ENCODE measurements at places on chromosomes 5 and 9. TPM values are rescaled to one million over a fixed set of nuclear protein-coding genes. Genes with fewer than 3 reads are reported as not detected.

DNA sequence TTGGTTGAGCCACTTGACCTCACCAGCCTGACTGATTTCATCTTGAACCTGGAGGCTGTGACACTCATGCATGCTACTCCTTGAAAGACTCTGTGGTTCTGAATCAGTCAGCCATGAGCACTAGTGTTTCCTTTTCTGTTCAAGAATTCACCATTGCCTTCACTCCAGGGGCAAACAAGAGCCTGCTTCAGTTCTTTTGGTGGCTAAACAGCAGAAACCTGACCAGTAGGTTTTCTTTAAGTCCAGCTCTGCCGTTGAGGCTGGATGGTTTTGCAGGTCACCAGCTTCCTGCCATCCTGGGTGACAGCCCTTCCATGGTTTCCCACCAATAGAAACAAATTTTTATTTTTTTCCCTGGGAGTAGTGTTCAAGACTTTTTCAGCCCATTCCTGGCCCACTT lies 10.0 kb downstream of the NTRK2 start:
- no peak for DNase-seq

DNA sequence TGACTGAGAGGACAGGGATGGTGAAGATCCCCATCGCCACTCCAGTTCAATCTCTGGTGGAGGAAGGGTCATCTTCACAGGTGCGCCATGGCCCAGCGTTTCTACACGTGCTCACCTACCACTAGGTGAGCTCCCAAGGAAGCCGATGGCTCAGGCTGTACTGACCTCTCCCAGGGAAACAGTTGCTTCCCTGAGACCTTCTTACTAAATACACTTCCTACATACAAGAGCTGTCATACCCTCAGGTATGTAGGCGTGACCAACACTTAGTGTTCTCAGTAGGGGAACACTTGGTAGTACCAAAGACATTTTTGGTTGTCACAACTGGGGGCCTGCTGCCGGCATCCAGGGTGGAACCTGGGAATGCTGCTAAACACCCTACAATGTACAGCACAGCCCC lies 75.2 kb downstream of the TENT4A start:
- DNase-seq = no peak

GRCh38 chr5:81209869-81210493 lies 23.1 kb upstream of the CKMT2 start:
- no peak for DNase-seq

- no peak for DNase-seq
These were observed 18.7 kb downstream of the C5orf58 start for GRCh38 chr5:170251462-170251861.

DNA sequence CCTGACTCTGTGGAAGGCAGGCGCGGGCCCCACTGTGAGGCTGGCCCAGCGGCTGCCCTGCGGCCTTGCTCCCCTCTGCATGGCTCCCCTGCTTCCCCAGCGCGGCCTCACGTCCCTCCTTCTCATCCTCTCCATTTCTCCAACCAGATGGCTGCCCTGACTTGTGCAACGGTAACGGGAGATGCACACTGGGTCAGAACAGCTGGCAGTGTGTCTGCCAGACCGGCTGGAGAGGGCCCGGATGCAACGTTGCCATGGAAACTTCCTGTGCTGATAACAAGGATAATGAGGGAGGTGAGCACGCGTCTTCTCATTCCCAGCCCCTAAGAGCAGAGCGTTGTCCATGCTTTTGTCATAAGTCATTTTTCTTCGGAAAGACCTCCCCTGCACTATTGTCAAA lies 129.0 kb upstream of the WWC1 start:
- DNase-seq = no peak

- peak; percentile 80 for DNase-seq
These were observed 2.1 kb upstream of the MLLT3 start for GRCh38 chr9:20624201-20625002.

GRCh38 chr5:71816307-71816706 lies 97.2 kb downstream of the CARTPT start:
- DNase-seq = no peak

DNA sequence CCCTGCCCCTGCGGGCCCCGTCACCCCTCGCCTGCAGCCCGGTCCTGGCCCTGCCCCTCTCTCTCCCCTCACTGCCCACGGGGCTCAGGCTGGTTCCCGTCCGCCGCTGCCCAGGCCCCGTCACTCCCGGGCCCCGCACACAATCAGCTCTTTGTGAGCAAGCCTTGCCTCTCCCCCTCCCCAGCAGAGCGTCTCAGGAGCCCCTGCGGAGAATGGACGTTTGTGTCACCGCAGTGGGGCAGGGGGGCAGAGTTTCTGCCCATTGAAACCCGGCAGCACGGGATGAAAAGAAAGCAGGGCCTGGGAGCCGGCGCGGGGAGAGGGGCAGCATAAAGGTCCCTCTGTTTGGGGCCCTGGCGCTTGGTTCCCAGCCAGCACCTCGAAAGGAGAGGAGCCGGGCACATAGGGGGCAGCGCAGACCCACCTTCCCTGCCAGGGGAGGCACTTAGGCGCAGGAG lies 13.5 kb upstream of the NUP214 start:
- no peak for DNase-seq

GRCh38 chr9:35675732-35676392 lies 2.1 kb downstream of the CA9 start:
- DNase-seq = no peak

- no peak for DNase-seq
These were observed 12.0 kb downstream of the GPSM1 start for GRCh38 chr9:136339173-136339957.

- DNase-seq = no peak
These were observed 243.0 kb upstream of the PTGER4 start for GRCh38 chr5:40436535-40437237.

DNA sequence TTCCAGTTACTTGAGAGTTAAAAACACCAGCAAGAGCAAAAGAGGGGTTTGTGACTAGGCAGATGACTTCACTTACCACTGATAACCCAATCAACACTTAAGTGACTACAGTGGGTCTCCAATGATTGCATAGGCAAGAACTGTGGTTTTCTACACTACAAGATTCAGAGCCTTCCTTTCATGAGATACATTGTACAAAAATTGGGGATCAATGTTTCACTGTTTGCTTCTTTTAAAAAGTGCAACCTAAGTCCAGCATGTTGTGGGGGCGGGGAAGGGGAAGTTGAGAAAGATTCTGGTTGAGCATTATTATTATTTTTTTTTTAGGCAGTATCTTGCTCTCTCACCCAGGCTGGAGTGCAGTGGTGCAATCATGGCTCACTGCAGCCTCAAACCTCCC lies 3.6 kb downstream of the IQGAP2 start:
- DNase-seq = no peak

- no peak for DNase-seq
These were observed 77.8 kb upstream of the SHISAL2B start for GRCh38 chr5:64612344-64612961.

GRCh38 chr5:174998131-174998730 lies 273.8 kb downstream of the MSX2 start:
- no peak for DNase-seq

DNA sequence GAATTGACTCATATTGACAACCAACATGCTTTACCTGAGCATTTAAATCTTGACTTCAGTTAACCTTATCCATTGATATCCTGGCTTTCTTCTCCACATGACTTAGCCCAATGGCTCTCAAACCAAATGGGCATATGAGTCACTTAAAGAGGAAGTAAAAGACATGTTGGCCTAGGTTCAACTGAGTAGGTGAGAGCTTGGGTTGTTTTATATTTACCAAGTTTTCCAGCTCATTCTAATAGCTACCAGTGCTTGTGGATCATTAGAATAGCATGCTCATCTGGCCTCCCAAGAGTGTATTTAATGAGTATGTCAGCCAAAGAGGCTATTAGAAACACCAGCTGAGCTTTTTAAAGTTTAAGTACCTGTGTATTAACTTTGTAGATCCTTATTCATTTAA lies 1049.0 kb downstream of the PTPRD start:
- no peak for DNase-seq

DNA sequence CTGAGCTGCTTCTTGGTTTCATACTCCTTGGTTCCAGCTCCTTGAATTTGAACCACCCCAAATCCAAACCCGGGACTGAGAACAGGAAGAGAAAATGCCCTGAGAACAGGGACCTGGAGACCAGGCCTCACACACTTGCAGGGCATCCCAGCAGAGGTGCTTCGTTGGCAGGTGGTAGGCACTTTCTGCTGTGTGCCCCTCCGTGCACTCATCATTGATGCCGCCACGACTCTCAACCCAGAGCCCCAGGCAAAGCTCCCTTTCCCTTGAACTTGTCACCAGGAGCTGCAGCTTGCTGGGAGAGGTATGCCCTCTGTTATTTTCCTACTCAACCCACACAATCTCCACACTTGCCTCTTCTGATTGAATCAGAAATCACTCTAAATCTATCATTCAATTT lies 217.8 kb upstream of the IRX1 start:
- no peak for DNase-seq

- no peak for DNase-seq
These were observed 53.7 kb downstream of the MAP1B start for GRCh38 chr5:72160959-72161358.

DNA sequence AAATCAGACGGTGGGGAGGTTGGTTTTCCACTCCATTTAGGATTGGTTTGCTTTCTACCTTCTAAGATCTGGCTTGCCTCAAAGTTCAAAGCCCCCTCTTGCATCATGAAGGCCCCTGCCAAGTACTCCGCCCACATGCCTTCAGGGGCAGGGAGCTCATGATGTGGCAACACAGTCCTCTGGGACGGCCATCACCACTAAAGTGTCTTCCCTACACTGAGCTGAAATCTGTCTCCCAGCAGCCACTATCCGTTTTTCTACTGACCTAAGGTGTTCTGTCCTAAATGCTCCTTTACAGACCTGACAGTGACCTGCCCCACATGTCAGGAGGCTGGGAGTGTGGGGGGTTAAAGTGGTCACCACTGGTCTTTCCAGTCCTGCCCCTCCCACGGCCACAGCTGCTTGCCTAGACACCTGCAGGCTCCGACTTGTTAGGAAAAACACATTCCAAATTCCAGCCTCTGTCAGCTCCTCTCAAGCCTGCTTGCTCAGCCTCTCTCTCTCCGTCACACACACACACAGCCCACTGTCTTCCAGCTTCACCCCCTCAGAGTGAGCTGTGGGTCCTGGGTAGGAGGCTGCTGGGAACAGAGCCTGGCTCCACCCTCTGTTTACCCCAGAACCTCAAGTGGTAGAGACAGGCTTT lies 44.9 kb downstream of the SHB start:
- no peak for DNase-seq

- no peak for DNase-seq
These were observed 19.1 kb downstream of the RAPGEF6 start for GRCh38 chr5:131615957-131616356.

DNA sequence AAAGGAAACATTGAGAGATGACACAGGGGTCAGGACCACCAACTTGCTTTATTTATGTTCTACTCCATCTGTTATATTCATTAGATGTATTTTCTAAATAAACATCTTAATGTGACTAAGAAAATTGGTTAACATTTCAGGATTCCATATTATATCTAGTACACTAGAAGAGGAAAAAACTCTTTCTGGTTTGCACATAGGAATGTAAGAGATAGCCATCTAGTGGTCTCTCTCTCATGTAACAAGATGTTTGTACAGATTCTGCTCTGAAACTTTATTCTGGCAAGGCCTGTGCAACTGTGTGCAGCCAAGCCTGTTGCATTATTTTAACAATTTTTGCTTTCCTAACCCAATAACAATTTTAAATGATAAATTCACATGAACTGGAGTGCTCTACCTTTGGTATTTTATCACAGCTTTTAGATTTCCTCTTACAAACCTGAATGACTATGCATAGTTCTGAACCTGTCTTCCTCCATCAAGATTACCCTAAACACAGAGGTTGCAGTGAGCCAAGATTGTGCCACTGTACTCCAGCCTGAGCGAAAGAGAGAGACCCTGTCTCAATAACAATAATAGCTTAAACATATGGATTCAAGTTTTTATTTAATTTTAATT lies 148.2 kb downstream of the GIN1 start:
- DNase-seq = no peak

- no peak for DNase-seq
These were observed 55.6 kb downstream of the PTPDC1 start for GRCh38 chr9:94139672-94140417.

GRCh38 chr9:87300915-87301314 lies 196.8 kb upstream of the DAPK1 start:
- DNase-seq = no peak

GRCh38 chr9:101462558-101462957 lies 27.0 kb upstream of the ALDOB start:
- DNase-seq = no peak

DNA sequence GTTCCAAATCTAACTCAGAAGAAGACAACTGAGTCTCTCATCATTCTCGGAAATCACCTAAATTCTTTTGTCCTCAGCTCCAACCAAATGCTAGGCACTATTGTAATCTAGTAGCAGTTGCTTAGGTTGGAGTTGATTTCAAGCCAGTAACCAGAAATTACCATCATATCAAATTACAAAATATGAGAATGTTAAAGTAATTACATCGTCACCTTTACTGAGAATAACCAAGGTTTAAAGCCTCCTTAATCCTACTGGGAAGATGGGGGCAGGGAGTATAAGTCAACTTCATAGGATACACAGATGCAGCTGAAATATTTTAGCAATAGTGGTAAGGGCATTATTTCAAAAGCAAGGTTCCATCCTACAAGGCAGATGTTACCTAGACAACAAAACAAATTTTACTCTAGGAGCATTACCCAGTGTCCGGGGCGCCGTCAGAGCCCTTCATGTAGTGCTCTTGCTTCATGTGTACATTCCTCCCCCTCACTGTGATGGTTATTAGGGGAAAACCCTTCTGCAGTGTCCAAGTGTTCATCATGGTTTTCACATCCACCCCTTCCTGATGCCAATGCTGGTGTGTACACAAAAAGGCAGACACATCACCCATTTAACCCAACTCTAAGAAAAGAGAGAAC lies 19.5 kb downstream of the ERAP1 start:
- no peak for DNase-seq

GRCh38 chr5:124457101-124457500 lies 289.3 kb downstream of the ZNF608 start:
- no peak for DNase-seq

- no peak for DNase-seq
These were observed 48.5 kb downstream of the GARNL3 start for GRCh38 chr9:127313042-127313560.

- no peak for DNase-seq
These were observed 353 bp downstream of the SH3PXD2B start for GRCh38 chr5:172453986-172454357.

- DNase-seq = no peak
These were observed 300.3 kb upstream of the GRAMD2B start for GRCh38 chr5:126122942-126123341.

- DNase-seq = peak; percentile 39
These were observed 16.0 kb downstream of the SLC22A5 start for GRCh38 chr5:132385326-132386105.

- DNase-seq = no peak
These were observed 3.5 kb downstream of the EEIG1 start for GRCh38 chr9:127977009-127977883.

The PCDHB1 gene
- not detected for total RNA-seq

The CFAP77 gene
- not detected for total RNA-seq

The FCN1 gene
- total RNA-seq = 0.08 TPM

The PPIC gene
- 0.21 TPM for total RNA-seq

The PRR7 gene
- 15.7 TPM for total RNA-seq

The GLRA1 gene
- total RNA-seq = not detected

The TMC1 gene
- 0.23 TPM for total RNA-seq

The CDC20B gene
- not detected for total RNA-seq

The PIP5KL1 gene
- 0.64 TPM for total RNA-seq

The SLC25A2 gene
- total RNA-seq = 0.58 TPM

The ACER2 gene
- total RNA-seq = 2.3 TPM

The GABRA1 gene
- total RNA-seq = not detected

The PNPLA7 gene
- 0.43 TPM for total RNA-seq

The MEIKIN gene
- not detected for total RNA-seq

The PCDHB3 gene
- not detected for total RNA-seq

The EQTN gene
- not detected for total RNA-seq

The SNCB gene
- total RNA-seq = not detected

The PFN3 gene
- total RNA-seq = not detected

All from GM12878 (cell line).